Kidney glomerular epithelial cell (primary cell): ENCODE measurements at places on chromosomes 7 and 10.

- DNase-seq, result no peak
Measured at GRCh38 chr10:127977357-127978009, 70.6 kb downstream of the PTPRE start.

GRCh38 chr10:16996530-16996964 lies 133.1 kb downstream of the CUBN start:
- DNase-seq, result no peak

- DNase-seq, result no peak
Measured at GRCh38 chr10:13950543-13950939, 363.8 kb downstream of the PRPF18 start.

GRCh38 chr7:481219-481930 lies 38.3 kb downstream of the PDGFA start:
- DNase-seq, result no peak

GRCh38 chr10:49642311-49642710 lies 28.5 kb downstream of the CHAT start:
- DNase-seq, result no peak

- no peak for DNase-seq
Measured at GRCh38 chr7:97009753-97010732, 4.7 kb downstream of the DLX6 start.

GRCh38 chr10:3353235-3353634 lies 180.7 kb upstream of the PITRM1 start:
- no peak for DNase-seq

DNA sequence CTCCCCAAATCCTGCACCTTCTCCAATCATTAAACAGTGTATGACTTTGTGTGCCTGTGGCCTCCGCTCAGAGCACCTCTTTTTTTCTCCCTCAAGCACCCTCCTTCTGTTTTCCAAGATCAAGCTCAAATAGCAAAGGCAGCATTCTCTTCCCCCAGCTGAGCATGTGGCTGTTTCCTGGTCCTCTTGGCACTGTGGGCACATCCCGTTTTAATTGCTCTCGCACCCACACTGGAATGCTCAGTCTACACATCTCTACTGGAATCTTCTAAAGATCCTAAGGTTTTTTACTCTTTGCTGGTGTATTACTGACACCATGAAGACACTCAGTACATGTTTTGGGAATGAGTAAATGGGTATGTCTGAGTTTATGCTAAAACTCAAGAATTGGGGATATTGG lies 107.4 kb downstream of the WDFY4 start:
- no peak for DNase-seq

- DNase-seq, result peak; percentile 52
Measured at GRCh38 chr10:6053816-6054631, 8.1 kb downstream of the IL2RA start.

GRCh38 chr7:147096629-147097028 lies 980.0 kb downstream of the CNTNAP2 start:
- DNase-seq, result no peak

- DNase-seq, result no peak
Measured at GRCh38 chr10:71178880-71179279, 33.5 kb upstream of the UNC5B start.

DNA sequence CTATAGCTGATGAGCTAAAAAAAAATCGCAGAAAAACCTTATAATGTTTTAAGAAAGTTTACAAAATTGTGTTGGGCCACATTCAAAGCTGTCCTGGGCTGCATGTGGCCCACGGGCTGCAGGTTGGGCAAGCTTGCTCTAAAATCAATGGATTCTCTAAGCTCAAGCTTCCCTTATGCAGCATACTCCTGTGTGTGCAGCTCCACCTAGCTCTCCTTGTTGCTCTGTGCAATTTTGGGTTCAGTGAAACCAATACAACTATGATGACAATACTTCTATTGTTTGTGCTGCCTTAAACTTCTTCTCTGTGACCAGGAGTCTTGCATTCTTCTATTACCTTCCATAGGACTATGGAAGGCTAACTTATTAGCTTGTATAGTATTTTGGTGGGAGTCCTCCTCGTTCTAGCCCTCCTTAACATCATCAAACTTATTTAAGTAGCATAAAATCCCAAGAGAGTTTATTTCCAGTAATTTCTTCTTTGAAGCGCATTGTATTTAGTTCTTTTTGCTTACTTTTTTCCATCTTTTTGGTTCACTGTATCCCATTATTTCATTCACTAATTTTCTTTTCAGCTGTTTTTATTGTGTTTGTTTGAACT lies 170.9 kb upstream of the SMIM30 start:
- DNase-seq, result peak; percentile 18

DNA sequence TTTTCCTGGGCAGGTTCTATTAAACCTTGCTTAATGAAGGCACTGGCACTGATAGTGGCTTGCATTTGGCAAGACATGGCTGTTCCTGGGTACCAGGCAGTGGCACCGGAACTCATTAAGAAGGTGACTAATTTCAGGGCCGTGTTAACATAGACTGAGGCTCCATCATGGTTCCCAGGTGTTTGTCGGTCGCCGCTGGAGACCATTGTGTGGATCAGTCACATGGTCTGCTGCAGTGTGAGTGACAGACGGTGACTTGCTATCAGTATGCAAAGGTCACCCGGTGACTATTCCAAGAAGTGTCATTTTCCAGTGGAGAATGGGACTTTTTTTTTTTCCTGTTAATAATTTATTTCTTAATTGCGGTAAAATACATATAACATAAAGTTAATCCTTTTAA lies 106.3 kb downstream of the INSYN2A start:
- DNase-seq, result no peak

- peak; percentile 50 for DNase-seq
Measured at GRCh38 chr7:124152859-124153692, 120.2 kb upstream of the TMEM229A start.

GRCh38 chr7:80918399-80918798 lies 452 bp downstream of the SEMA3C start:
- DNase-seq, result peak; percentile 57

GRCh38 chr10:77949167-77949566 lies 22.6 kb upstream of the DLG5 start:
- DNase-seq, result peak; percentile 93

GRCh38 chr7:50436133-50436806 lies 13.9 kb downstream of the FIGNL1 start:
- peak; percentile 18 for DNase-seq

- DNase-seq, result peak; percentile 16
Measured at GRCh38 chr10:30431435-30431911, 2.5 kb upstream of the MAP3K8 start.

- DNase-seq, result peak; percentile 45
Measured at GRCh38 chr10:60032723-60033122, 126.4 kb upstream of the CCDC6 start.

DNA sequence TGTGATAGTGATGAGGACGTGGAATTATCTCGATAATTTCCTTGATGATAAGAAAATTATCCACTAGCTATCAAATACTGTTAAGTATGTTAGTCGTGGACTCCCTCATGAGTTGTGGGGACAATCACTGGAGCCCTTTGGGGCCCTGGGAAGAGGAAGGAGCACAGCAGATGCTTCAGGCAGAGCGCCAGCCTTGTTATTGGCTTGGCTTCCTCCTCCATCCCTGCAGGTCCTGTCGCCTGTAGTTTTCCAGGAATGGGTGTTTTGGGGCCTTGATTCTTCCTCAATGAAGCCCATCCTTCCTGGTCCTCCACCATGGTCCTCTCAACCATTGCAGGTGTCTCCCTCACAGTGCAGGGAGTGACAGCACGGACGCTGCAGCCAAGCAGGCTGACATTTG lies 32.5 kb upstream of the ZNF32 start:
- DNase-seq, result no peak

- no peak for DNase-seq
Measured at GRCh38 chr7:102836977-102837376, 75.8 kb upstream of the LRRC17 start.

GRCh38 chr7:158680754-158681153 lies 23.9 kb downstream of the NCAPG2 start:
- DNase-seq, result no peak

DNA sequence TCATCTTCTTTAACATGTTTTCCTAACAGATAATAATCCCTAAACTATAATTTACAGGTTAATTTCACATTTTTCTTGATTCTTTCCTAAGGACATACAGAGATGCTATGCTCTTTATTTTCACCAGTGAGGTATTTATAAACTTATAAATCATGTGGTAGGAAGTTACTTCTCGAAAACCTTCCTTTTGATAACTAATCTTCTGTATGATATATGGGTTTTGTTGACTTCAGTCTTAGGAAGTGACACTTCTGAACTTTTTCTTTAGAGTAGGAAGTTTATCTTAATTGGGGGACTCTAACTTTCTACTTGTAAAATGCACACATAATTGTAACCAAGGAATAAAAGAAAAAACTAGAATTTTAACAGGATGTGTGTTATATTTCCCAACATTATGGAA lies 9.8 kb upstream of the PNPLA8 start:
- DNase-seq, result no peak

DNA sequence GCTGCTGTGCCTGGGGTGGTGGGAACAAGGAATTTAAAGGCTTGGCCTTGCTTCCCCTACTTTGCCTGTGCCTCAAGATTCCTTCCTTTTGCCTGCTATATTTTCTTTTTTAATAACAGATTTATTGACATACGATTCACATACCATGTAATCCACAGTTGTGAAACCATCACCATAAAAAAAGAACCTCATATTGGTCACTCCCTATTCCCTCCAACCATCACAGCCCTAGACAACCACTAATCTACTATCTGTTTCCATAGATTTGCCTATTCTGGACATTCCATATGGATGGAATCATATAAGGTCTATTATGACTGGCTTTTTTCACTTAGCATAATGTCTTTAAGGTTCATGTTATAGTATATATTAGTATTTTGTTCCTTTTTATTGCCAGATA lies 59.3 kb upstream of the TRIM8 start:
- DNase-seq, result no peak

DNA sequence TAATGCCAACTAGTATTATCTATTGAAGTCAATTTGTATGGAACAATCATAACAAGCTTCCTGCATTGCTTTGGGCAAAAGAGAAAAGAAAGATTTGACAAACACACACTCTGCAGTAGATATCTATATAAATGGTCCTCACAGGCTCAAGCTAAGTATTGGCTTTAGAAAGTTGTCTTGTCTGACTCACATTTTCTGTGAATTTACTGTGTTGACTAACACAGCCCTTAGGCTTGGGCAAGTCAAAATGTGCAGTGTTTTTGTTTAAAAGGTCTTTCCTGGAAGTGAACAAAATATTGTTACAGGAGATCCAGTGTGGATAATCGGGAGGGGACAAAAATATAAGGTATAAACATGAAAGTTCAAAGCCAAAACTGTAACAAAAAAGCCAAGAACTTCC lies 194.4 kb downstream of the RELN start:
- DNase-seq, result no peak

- DNase-seq, result peak; percentile 81
Measured at GRCh38 chr10:26780793-26781601, 79.8 kb downstream of the ABI1 start.

DNA sequence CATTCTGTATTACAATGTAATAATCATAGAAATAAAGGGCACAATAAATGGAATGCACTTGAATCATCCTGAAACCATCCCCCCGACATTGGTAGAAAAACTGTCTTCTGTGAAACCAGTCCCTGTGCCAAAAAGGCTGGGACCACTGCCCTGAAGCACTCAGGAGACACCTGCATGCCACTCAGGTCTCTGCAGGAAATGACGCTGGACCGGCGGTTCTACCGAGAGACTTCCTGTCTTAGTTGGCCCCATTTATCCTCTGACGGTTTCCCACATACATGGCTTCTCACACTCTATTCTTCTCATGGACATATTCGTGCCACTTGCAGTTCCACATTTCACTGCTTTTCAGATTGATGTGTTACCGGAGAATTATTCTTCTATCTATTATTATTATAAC lies 617.5 kb downstream of the SDK1 start:
- DNase-seq, result no peak

DNA sequence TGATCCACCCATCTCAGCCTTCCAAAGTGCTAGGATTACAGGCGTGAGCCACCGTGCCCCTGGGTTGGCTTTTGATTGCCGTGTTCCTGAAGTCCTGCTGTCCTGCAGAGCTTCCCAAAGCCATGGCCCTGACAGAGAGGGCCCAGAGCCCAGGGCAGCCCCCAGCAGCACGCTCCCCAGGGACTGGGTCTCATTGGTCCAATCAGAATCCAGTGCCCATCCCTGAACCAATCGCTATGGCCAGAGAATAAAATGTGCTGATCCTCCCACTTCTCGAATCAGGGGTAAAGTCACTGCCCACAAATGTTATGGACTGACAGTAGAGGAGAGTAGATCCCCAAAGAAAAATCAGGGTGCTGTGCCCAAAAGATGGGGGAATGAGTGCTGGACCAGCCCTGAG lies 5.0 kb upstream of the C10orf105 start:
- no peak for DNase-seq

GRCh38 chr7:2958416-2959102 lies 85.1 kb downstream of the CARD11 start:
- DNase-seq, result no peak

DNA sequence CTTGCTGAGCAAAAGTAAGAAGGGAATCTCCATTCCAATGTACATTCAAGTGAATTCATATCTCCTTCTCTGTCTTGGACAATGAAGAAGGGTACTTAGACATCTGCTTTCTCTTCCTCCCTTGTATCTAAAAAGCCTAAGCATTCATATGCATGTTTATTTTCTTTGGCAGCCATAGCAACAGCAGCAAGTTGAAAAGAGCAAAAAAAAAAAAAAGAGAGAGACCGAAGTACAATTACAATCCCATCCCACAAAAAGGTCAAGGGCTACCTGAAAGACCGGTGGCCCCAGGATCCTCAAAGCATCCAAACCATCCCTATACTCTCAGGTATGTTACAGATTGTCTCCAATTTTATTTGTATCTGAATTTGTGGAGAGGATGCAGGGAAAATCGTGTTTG lies 4.1 kb downstream of the OR2F1 start:
- DNase-seq, result no peak

DNA sequence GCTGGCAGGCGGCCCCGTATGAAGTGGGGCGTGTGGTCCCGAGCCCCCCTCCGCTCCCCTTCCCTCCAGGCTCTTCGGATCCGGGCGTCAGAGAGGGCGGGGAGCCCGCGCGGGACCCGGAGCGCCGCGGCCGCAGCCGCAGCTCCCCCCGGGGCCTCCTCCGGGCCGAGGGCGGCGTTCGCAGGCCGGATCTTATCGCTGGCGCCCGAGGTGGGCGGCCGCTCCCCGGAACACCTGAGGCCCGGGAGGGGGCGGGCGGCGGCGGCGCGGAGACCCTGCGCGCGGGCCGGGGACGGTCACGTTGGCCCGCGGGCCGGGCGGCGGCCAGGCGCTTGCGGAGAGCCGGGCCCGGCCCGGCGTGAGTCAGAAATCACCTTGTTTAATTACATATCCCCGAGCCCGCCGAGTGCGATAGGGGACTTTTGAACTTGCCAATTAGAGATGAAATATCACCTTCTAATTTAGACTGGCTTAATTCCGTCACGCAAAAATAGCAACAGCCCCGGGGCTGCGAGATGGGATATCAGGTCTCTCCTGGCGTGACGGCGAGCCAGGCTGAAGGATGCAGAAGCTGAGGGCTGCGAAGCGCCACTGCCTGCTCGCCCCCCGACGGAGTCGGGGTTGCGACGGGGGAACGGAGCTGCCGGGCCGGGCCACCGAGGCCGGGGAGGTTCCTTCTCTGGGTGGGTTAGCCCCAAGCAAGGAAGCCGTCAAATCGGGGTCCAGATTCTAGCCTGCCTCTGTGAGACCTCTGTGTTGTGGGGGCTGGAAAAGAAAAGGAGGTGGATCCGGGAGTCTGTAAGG lies 43.4 kb downstream of the LDB3 start:
- peak; percentile 43 for DNase-seq

GRCh38 chr7:106345421-106346166 lies 60.8 kb upstream of the NAMPT start:
- DNase-seq, result no peak

GRCh38 chr7:31413766-31414165 lies 73.2 kb upstream of the NEUROD6 start:
- DNase-seq, result no peak
